ENCODE measurements at places on chromosomes 4 and X.

DNA sequence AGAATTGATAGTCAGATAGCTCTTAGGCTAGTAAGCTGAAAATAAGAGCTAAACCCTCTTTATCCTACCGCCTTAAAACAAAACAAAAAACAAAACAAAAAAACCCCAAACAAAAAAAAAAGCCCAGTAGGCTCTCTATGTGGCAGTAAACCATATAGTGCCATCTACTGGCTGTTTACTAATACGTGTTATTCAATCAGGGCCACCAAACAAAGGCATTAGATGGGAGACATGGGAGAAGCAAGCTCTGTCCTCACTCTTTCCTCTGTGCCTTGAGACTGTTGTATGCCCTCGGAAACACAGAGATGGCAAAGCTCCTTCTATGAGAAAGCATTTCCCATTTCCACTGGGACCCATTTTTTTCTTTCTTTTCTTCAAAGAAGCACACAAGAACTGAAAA lies 148.8 kb upstream of the MID1 start:
- DNase-seq = no peak

DNA sequence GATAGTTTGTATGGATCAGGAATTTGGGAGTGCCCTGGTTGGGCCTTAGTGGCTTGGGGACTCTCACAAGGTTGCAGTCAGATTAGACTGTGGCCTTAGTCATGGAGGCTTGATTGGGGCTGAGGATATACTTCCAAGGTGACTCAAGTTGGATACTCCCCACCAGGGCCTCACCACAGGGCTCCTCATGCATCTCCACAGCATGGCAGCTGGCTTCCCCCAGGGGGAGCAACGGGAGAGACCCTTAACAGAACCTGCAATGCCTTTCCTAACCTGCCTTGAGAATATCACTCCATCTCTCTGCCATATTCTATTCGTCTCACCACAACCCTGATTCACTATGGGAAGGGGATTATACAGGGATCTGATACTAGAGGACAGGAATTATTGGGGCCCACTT lies 161.9 kb downstream of the RELL1 start:
- DNase-seq = no peak

- DNase-seq = no peak
Measured at GRCh38 chrX:9221781-9222180, 187.9 kb upstream of the FAM9B start.

DNA sequence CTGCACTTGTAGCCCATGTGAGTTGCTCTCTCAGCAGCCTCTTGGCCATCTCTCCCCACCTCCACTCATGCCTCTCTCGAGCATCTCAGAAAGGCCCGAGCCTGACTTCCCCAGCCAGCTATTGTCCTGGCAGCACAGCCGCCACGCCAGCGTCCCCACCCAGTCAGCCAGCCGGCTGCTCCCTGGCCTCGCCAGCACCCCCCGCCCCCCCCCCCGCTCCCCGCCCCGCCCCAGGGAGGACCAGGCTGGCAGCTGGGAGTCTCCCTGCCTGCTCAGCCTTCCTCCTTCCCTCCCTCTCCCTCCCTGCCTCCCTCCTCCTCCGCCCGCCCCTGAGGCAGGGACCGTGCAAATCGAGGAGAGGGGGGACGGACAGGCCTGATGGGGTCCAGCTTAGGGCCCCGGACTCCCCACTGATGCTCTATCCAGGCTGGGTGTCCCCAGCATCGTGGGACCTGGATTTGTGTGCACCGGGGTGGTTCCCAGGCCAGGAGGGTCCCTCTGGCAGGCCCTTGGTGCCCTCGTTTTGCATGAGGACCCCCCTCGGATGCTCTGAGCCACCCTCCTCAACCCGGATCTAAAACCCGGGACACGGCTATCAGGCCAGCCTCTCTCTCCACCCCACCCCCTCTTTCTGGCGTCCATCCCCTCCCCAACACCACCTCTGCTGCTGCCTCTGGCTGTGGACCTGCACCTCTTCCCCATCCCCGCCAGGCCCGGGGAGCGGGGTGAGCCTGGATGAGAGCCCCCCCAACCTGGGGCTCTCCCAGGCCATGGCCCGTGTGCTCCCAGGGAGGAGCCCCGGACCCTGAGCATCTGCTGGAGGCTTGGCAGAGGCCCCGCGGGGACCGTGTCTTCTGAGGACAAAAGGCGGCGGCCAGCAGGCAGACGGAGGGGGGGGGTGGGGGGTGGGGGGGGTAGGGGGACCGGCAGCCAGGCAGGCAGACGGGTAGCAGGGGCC lies at the start of gene GPR173:
TSS of gene GPR173 (plus strand) at position 621 of the 958 bp plus-strand sequence. CDS start 27,833 bp downstream, outside the sequence.
- no peak for DNase-seq

- DNase-seq = no peak
Measured at GRCh38 chr4:183328832-183329231, 6.6 kb upstream of the CLDN24 start.

GRCh38 chr4:35163168-35163567 lies 1081.1 kb downstream of the ARAP2 start:
- no peak for DNase-seq

- no peak for DNase-seq
Measured at GRCh38 chr4:7384003-7384928, 50.5 kb downstream of the PSAPL1 start.

GRCh38 chr4:8135666-8136065 lies 22.9 kb downstream of the ABLIM2 start:
- no peak for DNase-seq

DNA sequence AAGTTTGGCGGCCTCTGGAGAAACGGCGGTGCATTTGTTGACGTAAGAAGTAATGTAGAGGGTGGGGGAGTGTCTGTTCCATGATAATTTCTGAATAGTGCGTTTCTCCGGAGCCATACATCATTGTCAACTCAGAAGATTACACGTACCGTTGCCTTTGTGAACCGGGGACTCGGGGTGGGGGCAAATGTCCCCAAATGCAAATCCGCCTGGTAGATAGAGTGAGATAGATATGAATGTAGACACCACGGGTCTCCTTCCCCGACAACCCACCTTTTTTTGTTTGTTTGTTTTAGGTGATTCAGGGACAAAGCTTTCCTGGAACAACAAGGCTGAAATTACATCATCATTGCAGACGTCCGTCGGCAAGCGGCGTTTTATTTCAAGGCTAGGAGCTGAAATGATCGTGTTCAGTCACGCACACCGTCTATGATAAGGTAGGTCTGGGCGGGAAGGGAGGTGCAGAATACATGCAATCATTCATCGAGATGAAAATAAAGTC lies 96.0 kb upstream of the PPP2R3B start:
- no peak for DNase-seq

DNA sequence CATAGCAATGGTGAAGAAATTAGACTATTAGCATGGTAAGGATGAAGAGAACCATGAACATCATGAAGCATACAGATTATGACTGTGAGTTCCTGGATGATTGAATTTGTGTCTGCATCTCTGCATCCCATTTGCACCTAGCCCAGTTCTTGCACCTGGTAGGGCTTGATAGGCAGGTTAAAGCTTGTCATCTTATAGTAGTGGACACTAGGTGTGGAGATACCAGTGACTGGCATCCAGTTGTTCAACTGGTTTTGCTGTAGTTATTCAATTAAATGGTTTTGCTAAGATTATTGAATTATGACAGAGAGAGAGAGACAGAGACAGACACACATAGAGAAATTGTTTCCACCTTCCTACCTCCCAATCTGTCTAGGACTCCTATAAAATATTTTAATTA lies 5.0 kb downstream of the ADH7 start:
- no peak for DNase-seq

DNA sequence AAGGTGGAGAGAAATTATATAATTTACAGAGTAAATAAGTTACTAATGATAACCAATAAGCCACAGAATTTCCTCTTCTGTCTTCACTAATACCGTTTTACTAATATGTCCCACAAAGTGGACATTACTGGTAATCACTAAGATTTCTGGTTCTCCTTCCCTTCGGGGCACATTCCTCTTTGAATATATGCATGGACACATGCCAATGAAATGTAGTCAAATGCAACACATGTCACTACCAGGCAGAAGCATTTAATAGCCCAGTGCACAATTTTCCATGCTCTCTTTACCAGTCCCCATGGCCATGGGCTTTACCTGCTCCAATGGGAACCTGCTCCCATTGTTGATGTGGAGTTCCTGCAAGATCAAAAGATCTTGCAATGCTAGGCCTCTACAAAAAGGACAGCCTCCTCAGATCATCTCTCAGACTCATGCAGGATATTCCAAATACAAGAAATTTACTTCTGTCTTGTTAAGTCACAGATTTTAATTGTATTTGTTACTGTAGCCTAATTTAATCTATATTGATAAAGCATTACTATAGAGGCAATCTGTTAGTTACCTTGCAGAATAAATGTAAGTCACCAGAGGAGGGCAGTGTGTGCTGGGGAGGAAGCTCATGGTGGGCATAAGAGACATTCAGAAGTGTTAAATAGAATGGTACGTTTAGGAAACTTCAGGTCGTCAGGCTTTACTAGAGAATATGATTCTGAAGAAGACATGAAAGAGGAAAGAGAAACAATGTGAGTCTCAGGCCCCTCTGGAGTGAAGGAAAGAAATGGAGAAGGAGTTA lies 37.1 kb upstream of the INPP4B start:
- DNase-seq = no peak

- DNase-seq = no peak
Measured at GRCh38 chr4:67565284-67565683, 6.8 kb downstream of the STAP1 start.

DNA sequence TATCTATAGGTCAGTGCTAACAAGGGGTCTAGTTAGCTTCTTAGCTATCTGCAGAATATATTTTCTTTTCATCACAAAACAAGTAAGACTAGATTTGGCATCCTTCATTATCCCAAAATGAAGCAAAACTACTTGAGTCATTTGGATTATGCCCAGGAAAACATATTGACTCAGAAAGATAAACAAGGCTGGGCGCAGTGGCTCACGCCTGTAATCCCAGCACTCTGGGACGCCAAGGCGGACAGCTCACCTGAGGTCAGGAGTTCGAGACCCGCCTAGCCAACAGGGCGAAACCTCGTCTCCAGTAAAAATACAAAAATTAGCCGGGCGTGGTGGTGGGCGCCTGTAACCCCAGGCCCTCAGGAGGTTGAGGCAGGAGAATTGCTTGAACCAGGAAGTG lies 18.0 kb upstream of the MND1 start:
- DNase-seq = peak; percentile 57

DNA sequence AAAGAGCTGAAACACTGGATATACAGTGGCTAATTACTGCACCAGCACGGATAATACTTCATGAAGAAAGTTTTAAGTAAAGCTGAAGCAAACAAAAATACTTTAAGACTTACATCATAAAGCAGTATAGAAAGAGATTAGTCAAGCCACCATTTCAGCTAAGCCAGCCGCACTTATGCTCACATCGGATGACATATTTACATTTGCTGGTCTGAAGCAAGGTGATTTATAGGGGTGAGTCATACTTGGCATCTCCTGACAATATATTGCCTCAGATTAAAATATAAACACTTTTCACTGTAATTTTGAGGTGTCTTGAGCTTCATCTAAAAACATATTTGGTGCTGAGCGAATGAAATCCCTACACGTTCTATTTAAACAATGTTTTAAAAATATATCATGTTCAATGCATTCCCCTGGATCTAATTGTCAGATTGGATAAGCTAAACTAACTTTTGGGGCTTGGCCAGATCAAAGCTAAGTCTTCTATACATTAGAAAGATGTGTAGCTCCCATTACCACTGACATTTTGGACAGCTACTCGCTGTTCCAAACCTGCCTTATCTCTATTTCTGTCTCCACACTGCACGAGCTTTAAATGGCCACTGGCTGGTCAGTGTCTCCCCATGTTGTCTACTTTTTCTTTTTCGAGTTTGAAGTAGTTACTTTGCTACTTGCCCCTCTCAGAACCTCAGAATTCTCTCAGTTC lies 103.2 kb downstream of the VCX2 start:
- DNase-seq = peak; percentile 61

GRCh38 chr4:1678244-1678643 lies 5.9 kb downstream of the FAM53A start:
- DNase-seq = no peak

- DNase-seq = no peak
Measured at GRCh38 chr4:89514811-89515210, 207.2 kb upstream of the GPRIN3 start.

GRCh38 chr4:128220286-128221235 lies 67.1 kb downstream of the PGRMC2 start:
- no peak for DNase-seq

GRCh38 chr4:81577392-81577791 lies 105.7 kb upstream of the RASGEF1B start:
- DNase-seq = no peak

- DNase-seq = no peak
Measured at GRCh38 chrX:131216828-131217227, 72.3 kb downstream of the IGSF1 start.

Measured in epithelial cell of prostate (primary cell).